ENCODE measurements at places on chromosomes 7 and 10. TPM values are rescaled to one million over a fixed set of nuclear protein-coding genes. Genes with fewer than 3 reads are reported as not detected.

- no peak overlapping the region for H3K4me3 ChIP-seq
- H3K4me1 ChIP-seq, result peaks cover 7% of the 10 kb centered on the region
- no peaks in the 10 kb centered on the region for H3K27me3 ChIP-seq
- H3K36me3 ChIP-seq, result no peaks in the 10 kb centered on the region
- no peak for DNase-seq
- no peak overlapping the region for H3K27ac ChIP-seq
These were observed 6.7 kb upstream of the MGAM2 start for GRCh38 chr7:142104550-142105527.

GRCh38 chr7:138238734-138239659 is 162.7 kb downstream of the AKR1D1 start:
- no peaks in the 10 kb centered on the region for H3K36me3 ChIP-seq
- H3K4me3 ChIP-seq, result no peak overlapping the region
- H3K27me3 ChIP-seq, result peaks cover 2% of the 10 kb centered on the region
- no peak for DNase-seq

- no peak for DNase-seq
- no peaks in the 10 kb centered on the region for H3K36me3 ChIP-seq
- no peak overlapping the region for H3K4me3 ChIP-seq
- no peaks in the 10 kb centered on the region for H3K4me1 ChIP-seq
These were observed 59.4 kb downstream of the CDK14 start for GRCh38 chr7:90655566-90655965.

DNA sequence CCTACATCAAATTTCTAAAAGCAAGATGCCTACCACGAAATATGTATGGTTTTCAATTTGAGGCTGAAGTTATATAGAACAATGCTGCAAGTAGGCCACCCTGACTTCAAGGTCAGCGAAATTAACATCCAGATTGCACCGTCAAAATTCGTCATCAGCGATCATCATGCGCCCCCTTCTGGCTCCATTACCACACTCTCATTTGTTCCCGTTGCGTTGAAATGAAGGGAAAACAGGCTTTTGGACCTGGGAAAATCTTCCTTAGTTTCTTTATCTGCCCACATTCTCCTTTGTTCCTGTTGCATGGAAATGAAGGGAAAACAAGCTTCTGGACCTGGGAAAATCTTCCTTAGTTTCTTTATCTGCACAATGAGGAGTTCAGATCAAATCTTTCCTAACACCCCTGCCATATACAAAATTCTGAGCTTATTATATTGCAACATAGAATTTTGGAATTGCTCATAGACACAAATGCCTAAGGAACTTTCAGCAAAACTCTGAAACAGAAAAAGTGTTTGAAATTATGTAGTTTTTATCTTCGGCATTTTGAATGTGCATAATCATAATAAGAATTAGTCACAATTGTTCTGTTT is 98.2 kb upstream of the PRKCQ start:
- no peak overlapping the region for H3K27ac ChIP-seq
- no peaks in the 10 kb centered on the region for H3K27me3 ChIP-seq
- H3K4me3 ChIP-seq, result no peak overlapping the region
- H3K4me1 ChIP-seq, result peaks cover 2% of the 10 kb centered on the region
- peak; percentile 53 for DNase-seq
- H3K36me3 ChIP-seq, result no peaks in the 10 kb centered on the region

GRCh38 chr10:112503643-112504042 is 56.6 kb downstream of the VTI1A start:
- H3K4me1 ChIP-seq, result peaks cover 16% of the 10 kb centered on the region
- no peak for DNase-seq
- no peak overlapping the region for H3K4me3 ChIP-seq
- H3K36me3 ChIP-seq, result no peaks in the 10 kb centered on the region

DNA sequence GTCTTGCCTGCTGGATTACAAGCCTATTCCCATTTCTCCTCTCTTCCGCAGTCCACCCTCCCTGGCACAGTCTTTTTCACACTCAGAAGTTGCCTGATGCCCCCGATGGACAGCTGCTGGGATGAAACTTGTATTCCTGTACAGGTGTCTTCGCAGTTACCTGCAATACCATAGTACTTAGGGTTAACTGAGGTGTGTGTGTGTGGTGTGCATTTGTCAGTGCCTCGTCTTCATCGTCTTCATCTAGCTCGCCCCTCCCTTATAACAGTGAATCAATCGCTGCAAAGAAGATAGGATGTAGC is 11.0 kb downstream of the NXPH1 start:
- H3K27ac ChIP-seq, result no peak overlapping the region
- DNase-seq, result no peak
- H3K27me3 ChIP-seq, result peaks cover 17% of the 10 kb centered on the region
- no peaks in the 10 kb centered on the region for H3K36me3 ChIP-seq
- no peak overlapping the region for H3K4me3 ChIP-seq
- peaks cover 22% of the 10 kb centered on the region for H3K4me1 ChIP-seq

The PTF1A gene
- not detected for total RNA-seq

DNA sequence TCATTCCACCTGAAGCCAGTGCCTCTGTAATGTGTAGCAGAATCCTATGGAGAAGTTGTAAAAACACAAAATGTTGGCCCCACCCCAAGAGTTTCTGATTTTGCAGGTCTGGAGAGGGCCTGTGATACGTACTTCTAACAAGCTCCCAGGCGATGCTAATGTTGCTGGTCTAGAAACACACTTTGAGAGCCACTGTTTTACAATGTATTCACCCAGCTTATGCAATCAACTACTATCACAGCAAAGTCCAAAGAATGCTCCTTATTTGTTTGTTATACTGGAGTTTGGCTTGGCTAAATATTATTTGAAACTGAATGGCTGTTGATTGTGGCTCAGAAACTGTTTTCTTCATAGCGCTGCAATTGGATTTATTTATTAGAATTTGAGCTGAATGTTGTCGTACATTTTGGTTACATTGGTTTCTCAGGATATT is 44.3 kb downstream of the DNAJB9 start:
- DNase-seq, result no peak
- no peaks in the 10 kb centered on the region for H3K36me3 ChIP-seq
- no peaks in the 10 kb centered on the region for H3K27me3 ChIP-seq
- no peak overlapping the region for H3K4me3 ChIP-seq

The LIPF gene
- not detected for total RNA-seq

DNA sequence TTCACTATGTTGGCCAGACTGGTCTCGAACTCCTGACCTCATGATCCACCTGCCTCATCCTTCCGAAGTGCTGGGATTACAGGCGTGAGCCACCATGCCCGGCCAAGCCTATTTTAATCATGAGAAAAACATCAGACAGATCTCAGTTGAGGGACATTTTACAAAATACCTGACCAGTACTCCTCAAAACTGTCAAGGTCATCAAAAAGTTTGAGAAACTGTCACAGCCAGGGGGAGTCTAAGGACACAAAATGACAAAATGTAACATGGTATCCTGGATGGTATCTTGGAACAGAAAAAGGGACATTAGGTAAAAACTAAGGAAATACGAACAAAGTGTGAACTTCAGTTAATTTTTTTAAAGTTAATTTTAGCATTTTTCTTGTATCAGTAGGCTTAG is 219.8 kb upstream of the PPP1R3A start:
- DNase-seq, result no peak
- no peaks in the 10 kb centered on the region for H3K36me3 ChIP-seq
- H3K4me3 ChIP-seq, result no peak overlapping the region
- H3K27me3 ChIP-seq, result no peaks in the 10 kb centered on the region

GRCh38 chr7:111012149-111012548 is 78.8 kb upstream of the LRRN3 start:
- peaks cover 3% of the 10 kb centered on the region for H3K4me1 ChIP-seq
- H3K27ac ChIP-seq, result no peak overlapping the region
- no peak for DNase-seq
- H3K27me3 ChIP-seq, result no peaks in the 10 kb centered on the region

GRCh38 chr10:115171392-115171960 is 78.3 kb downstream of the ATRNL1 start:
- no peaks in the 10 kb centered on the region for H3K36me3 ChIP-seq
- H3K27ac ChIP-seq, result no peak overlapping the region
- no peak overlapping the region for H3K4me3 ChIP-seq
- H3K27me3 ChIP-seq, result no peaks in the 10 kb centered on the region

The DOCK1 gene
- total RNA-seq, result 116 TPM

GRCh38 chr10:52454491-52454890 is 140.4 kb downstream of the DKK1 start:
- no peaks in the 10 kb centered on the region for H3K27me3 ChIP-seq
- H3K4me1 ChIP-seq, result peaks cover 3% of the 10 kb centered on the region
- no peak overlapping the region for H3K27ac ChIP-seq
- H3K4me3 ChIP-seq, result no peak overlapping the region

DNA sequence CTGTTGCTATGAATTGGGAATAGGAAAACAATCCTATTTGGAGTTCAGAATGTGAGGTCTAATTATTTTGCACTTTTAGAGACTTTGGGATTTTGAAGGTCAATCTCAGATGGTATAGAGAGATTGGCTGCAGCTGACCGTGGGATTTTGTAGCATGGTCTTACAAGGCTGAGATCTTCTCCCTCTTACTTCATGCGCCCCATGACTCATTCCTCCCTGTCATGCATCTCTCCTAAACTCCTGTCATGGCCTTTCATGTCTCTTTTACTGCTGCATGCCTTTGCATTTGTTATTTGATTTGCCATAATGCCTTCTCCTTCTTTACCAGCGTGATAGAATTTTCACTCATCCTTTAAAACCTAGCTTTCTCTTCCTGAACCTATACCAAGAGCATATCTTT is 133.1 kb downstream of the BBS9 start:
- H3K4me3 ChIP-seq, result no peak overlapping the region
- no peak for DNase-seq
- H3K27ac ChIP-seq, result no peak overlapping the region
- H3K27me3 ChIP-seq, result no peaks in the 10 kb centered on the region
- H3K36me3 ChIP-seq, result no peaks in the 10 kb centered on the region

The SLC39A12 gene
- total RNA-seq, result 0.10 TPM

DNA sequence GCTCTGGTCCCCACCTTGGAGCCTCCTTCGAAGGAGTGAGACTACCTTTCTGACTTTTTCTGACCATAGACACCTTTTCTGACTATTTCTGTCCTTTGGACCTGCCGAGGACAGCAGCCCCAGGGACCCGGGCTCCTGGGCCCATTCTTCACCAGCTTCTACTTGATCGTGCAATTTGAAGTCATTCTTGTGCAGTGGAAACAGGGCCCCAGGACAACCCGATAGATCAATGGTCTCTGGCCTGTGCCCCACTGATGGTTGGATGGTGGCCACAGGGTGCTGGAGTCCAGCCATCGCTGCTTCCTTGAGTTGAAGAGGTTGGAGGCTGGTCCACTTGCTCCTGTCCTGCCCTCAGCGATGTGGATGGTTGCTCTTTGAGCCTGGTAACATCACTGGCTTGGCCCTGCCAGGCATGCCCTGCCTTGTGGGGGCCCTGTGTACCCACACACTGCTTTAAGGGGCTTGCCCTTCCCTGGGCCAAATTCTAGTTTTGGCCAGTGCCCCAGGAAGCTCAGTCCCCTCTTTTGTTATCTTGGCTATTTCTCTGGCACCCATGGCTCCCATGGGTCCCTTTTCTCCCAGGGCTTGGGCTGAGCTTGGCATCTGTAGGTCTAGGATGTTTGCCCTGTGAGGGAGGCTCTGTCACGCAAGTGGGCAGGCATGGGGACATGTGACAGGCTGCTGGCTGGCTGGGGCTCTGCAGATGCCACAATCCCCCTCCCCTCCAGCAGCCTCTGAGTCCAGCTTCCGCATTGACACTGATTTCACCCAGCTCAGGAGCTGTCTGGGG is 375.6 kb upstream of the NUPR2 start:
- H3K27me3 ChIP-seq, result peaks cover 15% of the 10 kb centered on the region
- H3K36me3 ChIP-seq, result peaks cover 19% of the 10 kb centered on the region
- no peaks in the 10 kb centered on the region for H3K4me1 ChIP-seq

DNA sequence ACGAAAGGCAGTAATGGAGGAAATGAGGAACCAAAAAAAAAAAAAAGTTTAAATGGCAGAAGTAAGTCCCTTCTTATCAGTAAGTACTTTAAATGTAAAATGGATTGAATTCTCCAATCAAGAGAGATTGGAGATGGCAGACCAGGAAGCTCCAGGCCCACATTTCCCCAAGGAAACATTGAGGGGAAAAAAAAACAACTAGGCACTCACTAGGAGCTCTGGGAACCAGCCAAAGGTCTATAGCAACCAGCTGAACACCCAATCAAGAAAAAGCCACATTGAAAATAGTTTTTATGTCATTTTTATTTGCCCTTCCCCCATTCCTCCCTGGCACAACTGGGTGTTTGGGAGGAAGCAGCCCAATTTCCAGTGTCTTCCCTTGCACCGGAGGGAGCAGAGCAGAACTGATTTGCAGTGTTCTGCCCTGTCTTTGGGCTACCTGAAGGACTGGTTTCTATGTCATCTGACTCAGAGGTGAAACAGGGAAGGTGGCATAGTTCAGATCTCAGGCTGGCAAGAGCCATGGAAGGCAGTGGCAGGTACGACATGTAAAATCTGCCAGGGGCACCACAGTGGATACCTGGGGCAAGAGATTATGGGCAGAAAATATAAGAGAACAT is 121.9 kb downstream of the SMURF1 start:
- peaks cover 3% of the 10 kb centered on the region for H3K27me3 ChIP-seq
- H3K27ac ChIP-seq, result peak overlapping the region; percentile 82
- peaks cover 21% of the 10 kb centered on the region for H3K4me1 ChIP-seq
- peaks cover 16% of the 10 kb centered on the region for H3K36me3 ChIP-seq

DNA sequence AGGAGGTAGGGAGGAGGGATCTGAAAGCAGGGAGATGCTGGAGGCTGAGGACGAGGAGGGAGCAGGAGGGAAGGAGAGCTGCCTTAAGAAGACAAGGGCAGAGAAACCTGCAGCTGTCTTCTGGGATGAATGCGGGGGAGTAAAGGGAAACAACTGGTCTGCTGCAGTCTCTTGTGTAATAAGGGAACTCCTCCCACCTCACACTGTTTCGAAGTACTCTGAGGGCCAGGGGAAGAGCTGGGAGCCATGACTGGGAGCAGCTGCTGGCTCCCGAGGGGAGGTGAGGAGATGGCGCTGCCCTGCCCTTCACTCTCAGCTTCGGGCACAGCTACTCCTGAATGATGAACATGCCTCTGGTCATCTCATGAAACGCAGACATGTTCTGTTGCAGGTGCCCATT is 65.1 kb downstream of the CLEC2L start:
- H3K27ac ChIP-seq, result no peak overlapping the region
- no peak for DNase-seq
- no peak overlapping the region for H3K4me3 ChIP-seq
- peaks cover 23% of the 10 kb centered on the region for H3K36me3 ChIP-seq
- peaks cover 4% of the 10 kb centered on the region for H3K4me1 ChIP-seq

The STAG3 gene
- 1.9 TPM for total RNA-seq

The MDH2 gene
- total RNA-seq, result 109 TPM

Measured in endothelial cell (in vitro differentiated cells).